ENCODE measurements at places on chromosomes 1 and 21. TPM values are rescaled to one million over a fixed set of nuclear protein-coding genes. Genes with fewer than 3 reads are reported as not detected.

OXCT2 gene
- not detected for total RNA-seq

DNA sequence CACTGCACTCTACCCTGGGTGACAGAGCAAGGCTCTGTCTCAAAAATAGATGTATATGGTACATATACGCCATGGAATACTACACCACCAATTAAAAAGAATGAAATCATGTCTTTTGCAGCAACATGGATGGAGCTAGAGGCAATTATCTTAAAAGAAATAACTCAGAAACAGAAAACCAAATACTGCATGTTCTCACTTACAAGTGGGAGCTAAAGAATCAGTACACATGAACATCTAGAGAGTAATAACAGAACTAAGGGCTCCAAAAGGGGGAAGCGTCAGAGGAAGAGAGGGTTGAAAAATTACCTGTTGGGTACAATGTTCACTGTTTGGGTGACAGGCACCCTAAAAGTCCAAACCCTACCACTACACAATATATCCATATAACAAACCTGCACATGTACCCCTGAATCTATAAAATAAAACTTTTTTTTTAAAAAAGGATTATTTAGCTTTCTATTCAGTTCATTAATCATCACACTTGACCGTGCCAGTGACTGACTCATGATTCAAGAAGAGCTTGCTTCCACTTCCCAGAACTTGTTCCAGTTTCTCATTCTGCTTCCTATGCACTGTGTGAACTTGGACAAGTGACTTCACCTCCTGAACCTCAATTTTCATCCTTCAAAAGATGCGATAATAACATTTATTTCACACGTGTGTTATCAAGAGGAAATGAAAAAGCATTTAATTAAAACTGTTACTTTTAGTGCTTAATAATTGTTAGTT lies 109.6 kb downstream of the PLPP3 start:
- H3K27me3 ChIP-seq = no peaks in the 10 kb centered on the region
- peaks cover 38% of the 10 kb centered on the region for H3K4me1 ChIP-seq
- H3K4me3 ChIP-seq = no peak overlapping the region
- no peak for DNase-seq

GRCh38 chr1:17377325-17377953 lies 5.4 kb downstream of the PADI6 start:
- H3K27ac ChIP-seq = no peak overlapping the region
- no peaks in the 10 kb centered on the region for H3K27me3 ChIP-seq
- H3K4me1 ChIP-seq = no peaks in the 10 kb centered on the region
- no peaks in the 10 kb centered on the region for H3K36me3 ChIP-seq
- no peak for DNase-seq
- H3K4me3 ChIP-seq = no peak overlapping the region

HSD3B1 gene
- total RNA-seq = not detected

- no peak for DNase-seq
- no peak overlapping the region for H3K4me3 ChIP-seq
- peaks cover 93% of the 10 kb centered on the region for H3K4me1 ChIP-seq
These were observed 6.8 kb downstream of the CNN3 start for GRCh38 chr1:94920061-94920460.

DNA sequence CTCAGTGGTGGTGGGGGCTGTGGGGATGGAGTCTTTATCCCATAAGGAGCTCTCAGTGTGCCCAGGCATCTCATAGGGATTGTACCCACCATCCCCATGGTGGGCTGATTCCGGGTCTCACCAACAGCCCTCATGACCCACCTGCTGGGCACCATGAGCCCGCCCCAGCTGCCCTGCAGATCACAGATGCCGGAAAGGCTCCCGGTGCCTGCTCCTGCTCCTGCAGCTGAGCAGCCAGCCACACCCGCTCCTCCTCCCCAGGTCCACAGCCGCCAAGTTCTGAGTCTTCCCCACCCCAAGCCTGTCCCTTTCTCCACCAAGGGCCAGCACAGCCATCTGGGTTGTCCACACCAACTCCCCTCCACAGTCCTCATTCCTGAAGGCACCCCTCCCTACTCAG lies 15.5 kb upstream of the TSPEAR start:
- no peaks in the 10 kb centered on the region for H3K36me3 ChIP-seq
- DNase-seq = no peak
- no peak overlapping the region for H3K4me3 ChIP-seq
- peaks cover 5% of the 10 kb centered on the region for H3K4me1 ChIP-seq
- no peak overlapping the region for H3K27ac ChIP-seq

GRCh38 chr1:68975212-68975933 lies 478.5 kb upstream of the DEPDC1 start:
- no peaks in the 10 kb centered on the region for H3K36me3 ChIP-seq
- H3K4me3 ChIP-seq = no peak overlapping the region
- H3K27ac ChIP-seq = no peak overlapping the region
- peak; percentile 80 for DNase-seq
- H3K4me1 ChIP-seq = no peaks in the 10 kb centered on the region

DNA sequence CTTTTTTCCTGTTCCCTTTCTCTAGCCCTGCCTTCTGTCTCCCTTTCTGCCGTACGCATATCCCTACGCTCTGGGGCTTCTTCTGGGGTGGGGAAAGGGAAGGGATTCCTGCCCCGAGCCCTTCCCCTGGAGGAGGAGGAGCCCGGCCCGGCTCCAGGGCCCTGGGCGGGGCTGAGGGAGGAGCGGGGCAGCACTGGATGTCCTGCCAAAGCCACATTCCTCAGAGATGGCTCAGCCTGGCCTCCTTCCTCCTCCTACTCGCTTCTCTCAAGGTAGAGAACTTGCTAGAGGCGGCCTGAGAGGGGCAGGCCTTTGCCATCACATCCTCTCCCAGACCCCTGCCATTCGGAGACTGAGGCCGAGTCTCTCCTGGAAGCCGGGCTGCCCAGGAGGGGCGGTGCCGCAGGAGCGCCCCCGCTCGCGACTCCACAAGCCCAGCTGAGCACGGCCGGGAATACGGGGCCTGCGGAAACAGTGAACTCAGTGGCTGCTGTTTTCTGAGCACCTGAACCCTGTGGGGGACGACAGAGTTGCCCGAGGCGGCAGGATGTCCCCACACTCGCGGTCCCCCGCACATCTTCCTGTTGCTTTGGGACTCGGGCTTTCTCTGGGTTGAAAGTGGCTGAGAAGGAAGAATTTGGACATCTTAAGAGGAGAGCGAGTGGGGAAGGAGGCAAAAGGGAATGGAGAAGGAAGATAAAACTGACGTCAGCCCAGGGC lies 12.2 kb downstream of the ADAMTSL4 start:
- peaks cover 93% of the 10 kb centered on the region for H3K4me1 ChIP-seq
- peak overlapping the region; percentile 100 for H3K27ac ChIP-seq
- H3K27me3 ChIP-seq = no peaks in the 10 kb centered on the region
- peak; percentile 98 for DNase-seq

DNA sequence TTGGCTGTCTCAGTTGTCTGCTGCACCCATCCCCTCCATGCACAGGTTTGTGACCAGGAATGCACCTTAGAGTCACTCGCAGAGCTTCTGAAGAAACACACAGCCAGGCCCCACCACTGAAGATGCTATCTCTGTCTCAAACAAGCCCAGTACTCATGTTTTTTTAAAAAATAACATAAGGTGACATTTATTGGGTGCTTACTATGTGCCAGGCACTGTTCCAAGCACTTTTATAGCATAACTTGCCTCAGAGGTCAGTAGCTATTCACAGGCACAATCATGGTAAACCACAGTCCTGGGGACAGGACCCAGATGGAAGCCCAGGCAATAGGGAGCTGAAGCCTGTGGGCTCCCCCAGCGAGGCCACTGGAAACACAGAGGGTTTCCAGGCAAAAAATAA lies 8.8 kb upstream of the ATP13A2 start:
- no peak overlapping the region for H3K4me3 ChIP-seq
- no peaks in the 10 kb centered on the region for H3K4me1 ChIP-seq
- no peaks in the 10 kb centered on the region for H3K27me3 ChIP-seq
- H3K27ac ChIP-seq = no peak overlapping the region
- no peak for DNase-seq

- H3K4me1 ChIP-seq = no peaks in the 10 kb centered on the region
- DNase-seq = no peak
- H3K27me3 ChIP-seq = no peaks in the 10 kb centered on the region
These were observed 182.1 kb downstream of the MRPL39 start for GRCh38 chr21:25425156-25425555.

DNA sequence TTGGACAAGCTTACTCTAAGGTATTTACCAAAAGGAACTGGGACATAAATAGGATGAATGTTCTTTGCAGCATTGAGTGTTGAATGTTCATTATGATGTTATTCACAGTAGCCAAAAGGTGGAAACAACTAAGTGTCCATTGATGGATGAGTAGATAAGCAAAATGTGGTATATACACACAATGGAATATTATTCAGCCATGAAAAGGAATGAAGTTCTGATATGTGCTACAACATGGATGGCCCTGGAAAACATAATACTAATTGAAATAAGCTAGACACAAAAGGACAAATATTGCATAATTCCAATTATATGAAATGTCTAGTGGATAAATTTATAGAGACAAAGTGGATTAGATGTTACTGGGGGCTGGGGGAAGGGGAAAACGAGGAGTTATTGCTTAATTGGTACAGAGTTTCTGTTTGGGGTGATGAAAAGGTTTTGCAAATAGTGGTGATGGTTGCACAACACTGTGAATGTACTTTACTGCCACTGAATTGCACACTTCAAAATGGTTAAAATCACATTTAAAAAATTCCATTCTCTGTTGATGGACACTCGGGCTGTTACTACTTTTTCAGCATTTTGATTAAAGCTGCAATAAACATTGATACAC lies 2.9 kb downstream of the MTARC1 start:
- no peak for DNase-seq
- H3K27me3 ChIP-seq = no peaks in the 10 kb centered on the region
- peaks cover 41% of the 10 kb centered on the region for H3K4me1 ChIP-seq
- H3K27ac ChIP-seq = peak overlapping the region; percentile 55

DNA sequence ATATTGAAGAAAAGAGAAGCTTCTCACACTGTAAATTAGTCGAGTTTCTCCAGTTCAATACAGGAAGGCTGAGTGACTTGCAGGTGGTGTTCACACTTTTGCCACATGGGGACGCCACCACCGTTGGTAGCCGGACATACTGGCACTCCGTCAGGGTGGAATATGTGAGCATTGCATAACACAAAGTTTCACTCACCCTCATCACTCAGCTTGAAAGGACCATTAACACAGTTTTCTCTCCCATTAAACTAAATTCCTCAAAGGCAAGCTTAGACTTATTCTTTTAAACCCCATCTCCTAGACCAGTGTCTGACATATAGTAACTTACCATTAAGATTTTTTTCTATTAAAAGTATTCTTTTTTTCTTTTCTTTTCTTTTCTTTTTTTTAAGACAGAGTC lies 105.3 kb upstream of the SERBP1 start:
- H3K4me1 ChIP-seq = peaks cover 29% of the 10 kb centered on the region
- H3K4me3 ChIP-seq = no peak overlapping the region
- H3K27me3 ChIP-seq = no peaks in the 10 kb centered on the region
- H3K36me3 ChIP-seq = no peaks in the 10 kb centered on the region
- H3K27ac ChIP-seq = peak overlapping the region; percentile 30

AJAP1 gene
- 1.1 TPM for total RNA-seq

- H3K4me1 ChIP-seq = peaks cover 17% of the 10 kb centered on the region
- H3K27ac ChIP-seq = no peak overlapping the region
- peak; percentile 9 for DNase-seq
- H3K36me3 ChIP-seq = no peaks in the 10 kb centered on the region
These were observed 2.3 kb upstream of the PLA2G2A start for GRCh38 chr1:19981507-19982312.

ARMH1 gene
- total RNA-seq = not detected

GRCh38 chr1:32998997-32999396 lies 34.4 kb upstream of the RNF19B start:
- no peaks in the 10 kb centered on the region for H3K27me3 ChIP-seq
- no peak overlapping the region for H3K4me3 ChIP-seq
- H3K4me1 ChIP-seq = peaks cover 14% of the 10 kb centered on the region
- H3K27ac ChIP-seq = no peak overlapping the region
- no peaks in the 10 kb centered on the region for H3K36me3 ChIP-seq
- DNase-seq = no peak

HPCAL4 gene
- total RNA-seq = 1.5 TPM

All from stomach (tissue), 19 donors.